ENCODE measurements at places on chromosomes 2 and 18.

DNA sequence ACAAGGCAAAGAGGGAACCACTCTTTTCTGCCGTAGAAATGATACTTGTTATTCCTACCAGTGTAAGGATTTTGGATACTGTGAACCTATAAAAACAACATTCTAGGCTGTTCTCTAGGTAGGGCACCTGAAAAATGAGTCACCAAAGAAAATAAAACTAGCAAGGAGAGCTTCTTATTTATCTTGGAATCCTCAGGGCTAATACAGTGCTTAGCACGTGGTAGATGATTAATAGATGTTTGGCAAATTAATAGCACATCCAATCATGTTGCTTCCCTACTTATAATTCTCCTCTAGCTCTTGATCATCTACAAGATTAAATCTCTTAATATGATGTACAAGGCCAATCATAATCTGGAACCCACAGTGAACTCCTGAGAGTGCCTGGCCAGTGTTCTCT, 73.1 kb downstream of the AAK1 start:
- DNase-seq, result no peak

DNA sequence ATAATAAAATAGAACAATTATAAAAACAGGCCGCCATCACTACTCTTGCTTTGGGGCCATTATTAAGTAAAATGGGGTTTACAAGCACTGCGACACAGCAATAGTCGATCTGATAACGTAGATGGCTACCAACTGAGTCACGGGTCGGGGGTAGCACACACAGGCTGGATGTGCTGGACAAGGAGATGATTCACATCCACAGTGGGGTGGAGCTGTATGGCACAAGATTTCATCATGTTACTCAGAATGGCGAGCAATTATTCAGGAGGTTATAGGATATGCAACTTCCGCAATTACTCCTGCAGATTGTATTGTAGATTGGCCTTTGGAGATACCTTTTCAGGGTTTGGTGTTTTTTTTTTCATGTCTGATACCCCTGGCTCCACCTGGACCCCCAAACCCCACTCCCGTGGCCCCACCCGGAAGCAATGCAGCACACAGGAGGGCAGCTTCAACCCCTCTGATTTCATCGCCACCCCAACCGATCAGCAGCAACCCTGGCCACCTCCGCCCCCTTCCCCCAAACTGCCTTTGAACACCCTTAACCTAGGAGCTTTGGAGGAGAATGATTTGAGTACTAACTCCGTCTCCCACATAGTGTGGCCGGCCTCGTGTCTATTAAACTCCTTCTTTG, 21.4 kb upstream of the MLPH start:
- DNase-seq, result peak; percentile 45

DNA sequence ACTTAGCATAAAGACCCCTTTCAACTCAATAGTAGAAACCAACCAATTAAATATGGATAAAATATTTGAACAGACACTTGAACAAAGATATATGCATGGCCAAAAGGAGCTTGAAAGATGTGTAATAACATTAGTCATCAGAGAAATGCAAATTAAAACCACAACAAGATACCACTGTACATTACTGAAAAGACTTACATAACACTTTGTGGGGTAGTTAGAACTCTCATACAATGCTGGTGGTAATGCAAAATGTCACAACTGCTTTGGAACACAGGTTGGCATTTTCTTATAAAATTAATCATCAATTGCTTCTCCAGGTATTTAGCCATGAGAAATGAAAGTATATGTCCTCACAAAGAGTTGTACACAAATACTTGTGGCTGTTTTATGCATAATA, 60.7 kb downstream of the TTC27 start:
- peak; percentile 23 for DNase-seq

- no peak for DNase-seq
Measured at GRCh38 chr2:25566094-25566493, 107.3 kb downstream of the DTNB start.

DNA sequence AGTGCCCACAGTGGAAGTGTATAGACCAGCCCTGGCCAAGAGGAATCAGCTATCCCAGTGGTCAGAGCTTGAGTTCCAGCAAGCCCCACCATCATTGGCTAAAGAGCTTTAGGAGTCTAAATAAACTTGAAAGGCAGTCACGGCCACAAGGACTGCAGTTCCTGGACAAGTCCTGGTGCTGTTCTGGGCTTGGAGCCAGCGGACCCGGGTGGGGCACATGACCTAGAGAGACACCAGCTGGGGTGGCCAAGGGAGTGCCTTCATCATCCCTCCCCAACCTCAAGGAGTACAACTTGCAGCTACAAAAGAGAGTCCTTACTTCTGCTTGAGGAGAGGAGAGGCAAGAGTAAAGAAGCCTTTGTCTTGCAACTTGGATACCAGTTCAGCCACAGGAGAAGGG, 439.8 kb upstream of the TMEFF2 start:
- no peak for DNase-seq

DNA sequence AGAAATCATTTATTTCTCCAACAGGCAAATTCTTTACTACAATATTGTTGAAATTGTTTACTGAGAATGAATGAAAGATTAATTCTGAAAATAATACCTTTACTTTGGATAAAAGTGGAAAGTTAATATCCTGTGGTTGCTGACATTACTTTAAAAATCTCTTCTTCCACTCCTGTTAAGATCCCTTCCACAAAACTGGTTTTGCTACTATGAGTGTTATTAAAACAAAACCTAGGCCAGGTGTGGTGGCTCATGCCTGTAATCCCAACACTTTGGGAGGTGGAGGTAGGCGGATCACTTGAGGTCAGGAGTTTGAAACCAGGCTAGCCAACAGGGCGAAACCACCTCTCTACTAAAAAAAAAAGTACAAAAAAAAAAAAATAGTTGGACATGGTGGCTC, 123.9 kb upstream of the CCDC150 start:
- DNase-seq, result no peak

DNA sequence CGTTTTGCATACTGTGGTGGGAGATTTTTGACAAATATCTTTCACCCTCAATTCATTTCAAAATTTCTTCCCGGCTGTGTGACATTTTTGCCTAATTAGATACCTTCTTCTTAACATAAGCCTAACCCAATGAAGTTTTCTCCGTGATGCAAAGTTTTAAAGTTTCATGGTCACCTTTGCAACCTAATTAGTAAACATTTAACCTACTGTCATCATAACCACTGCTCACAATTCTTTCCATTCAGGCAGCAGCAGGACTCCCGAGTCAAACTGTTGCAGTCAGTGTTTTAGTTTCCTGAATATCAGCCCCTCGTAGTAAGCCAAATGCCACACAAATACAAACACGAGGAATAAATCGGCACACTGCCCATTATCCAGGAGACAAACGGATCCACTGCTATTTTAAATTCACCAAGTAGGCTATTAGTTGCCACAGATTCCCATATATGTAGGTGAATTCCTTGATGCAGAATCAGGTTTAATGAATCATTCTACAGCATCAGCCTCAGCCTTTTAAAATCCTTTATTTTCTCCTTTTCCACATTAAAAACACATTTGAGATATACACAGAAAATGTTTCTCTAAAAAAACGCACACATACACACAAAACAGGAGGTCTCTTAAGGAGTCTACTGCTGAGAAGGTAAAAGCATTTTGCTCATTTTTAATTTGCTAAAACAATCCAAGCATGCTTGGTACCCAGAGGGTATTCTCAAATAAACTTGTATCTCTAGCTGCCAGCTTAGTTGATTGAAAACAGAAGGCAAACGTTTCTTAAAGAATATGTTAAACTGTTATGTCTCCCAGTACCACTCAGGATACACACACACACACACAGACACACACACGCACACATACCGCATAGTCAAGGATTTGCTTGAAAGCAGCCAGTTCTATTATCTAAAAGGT, 106.5 kb upstream of the KCTD1 start:
- no peak for DNase-seq

GRCh38 chr2:64214281-64215115, 70.3 kb upstream of the PELI1 start:
- no peak for DNase-seq

DNA sequence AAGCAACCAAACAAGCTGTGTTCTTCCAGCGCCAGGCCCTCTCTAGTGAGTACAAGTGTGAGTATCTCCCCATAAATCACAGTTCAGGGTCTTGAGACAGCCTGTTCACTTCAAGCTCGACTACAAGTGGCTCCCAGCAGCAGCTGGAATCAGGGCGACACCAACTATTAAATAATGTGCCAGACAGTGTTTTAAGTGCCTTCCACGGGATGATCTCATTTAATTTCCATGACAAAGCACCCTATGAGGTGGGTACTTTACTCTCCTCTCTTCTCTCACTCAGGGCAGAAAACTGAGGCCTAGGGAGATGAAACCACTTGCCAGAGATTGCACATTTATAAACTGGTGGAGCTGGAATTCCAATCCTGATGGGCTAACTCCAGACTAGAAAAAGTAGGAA, 2.6 kb upstream of the FAM136A start:
- DNase-seq, result no peak

DNA sequence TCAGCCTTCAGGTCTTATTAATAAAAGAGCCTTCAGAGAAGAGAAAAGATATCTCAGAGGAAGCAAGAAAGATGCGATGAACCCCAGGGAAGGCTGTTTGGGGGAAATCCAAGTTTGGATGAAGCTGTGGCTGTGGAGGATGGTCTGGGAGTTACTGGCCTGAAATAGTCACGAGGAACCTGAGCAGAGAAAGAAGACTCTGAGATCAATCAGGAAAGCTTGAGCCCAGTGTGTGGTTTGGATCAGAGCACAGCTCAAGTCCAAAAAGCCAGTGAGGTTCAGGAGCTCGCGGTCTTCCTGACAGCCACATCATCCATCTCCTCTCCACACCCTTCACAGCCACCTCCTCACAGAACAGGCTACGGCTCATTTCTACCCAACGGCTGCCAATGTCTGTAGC, 87.4 kb upstream of the SERPINE2 start:
- DNase-seq, result peak; percentile 54

DNA sequence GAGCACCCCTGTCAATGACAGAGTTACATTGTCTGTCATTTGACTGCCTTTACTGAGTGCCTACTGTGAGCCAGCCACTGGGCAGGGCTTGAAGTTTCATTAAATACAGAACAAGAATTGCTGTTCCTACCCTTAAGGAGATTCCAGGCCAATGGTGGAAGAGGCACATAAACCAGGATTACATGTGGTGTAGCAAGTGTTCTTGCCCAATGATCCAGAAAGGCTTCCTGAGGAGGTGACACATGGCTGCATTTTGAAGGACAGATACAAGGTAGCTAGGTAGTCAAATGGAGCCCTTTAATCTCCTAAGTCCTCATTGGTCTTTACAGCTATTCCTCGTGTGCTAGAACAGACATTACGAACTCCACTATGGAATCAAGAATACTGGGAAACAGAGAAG, 312.7 kb downstream of the ETAA1 start:
- DNase-seq, result no peak

DNA sequence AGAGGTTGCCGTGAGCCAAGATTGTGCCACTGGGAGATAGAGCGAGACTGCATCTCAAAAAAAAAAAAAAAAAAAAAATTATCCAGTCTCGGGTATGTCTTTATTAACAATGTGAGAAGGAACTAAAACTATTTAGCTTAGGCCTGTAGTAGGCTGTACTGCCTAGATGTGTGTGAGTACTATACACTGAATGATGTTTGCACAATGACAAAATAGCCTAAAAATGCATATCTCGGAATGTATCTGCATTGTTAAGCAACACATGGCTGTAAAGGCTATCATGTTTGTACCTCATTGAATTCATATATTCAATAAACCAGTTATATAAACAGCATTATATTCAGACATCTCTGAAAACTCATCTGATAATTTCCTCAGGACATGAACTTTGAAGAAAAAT, 191.2 kb upstream of the SESTD1 start:
- DNase-seq, result no peak

DNA sequence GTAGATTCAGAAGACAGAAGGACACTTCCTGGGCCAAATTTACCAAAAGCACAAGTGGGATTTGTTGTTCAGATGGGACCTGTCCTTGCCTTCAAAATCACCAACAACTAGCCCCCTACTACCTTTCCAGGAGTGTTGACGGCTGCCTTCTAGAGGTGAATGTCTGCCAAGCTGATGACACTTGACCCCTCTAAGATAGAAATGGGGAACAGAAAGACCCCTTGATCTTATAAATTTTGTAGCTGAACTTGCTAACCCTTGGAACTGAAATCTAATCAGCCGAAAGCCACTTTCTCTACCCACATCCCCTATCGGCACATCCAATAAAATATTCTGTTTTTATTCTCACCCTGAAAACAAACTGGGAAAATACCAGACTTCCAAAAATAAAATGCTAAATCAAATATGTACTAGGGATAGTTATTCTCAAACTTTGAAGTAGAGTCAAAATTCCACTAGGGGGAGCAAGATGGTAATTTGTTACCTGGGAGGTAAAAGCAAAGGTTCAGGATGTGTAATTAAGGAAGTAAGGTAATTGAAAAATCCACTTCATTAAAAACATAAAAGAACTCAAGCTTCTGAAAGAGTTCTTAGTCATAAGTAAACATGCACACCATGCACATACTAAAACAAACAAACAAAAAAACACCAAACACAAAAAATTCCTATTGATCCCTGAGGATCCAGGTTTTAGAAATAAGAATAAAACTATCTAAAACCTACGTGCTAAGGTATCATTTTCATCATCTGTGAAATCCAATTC, 119.2 kb downstream of the ANKRD44 start:
- DNase-seq, result peak; percentile 52

- DNase-seq, result no peak
Measured at GRCh38 chr2:232926431-232926939, 56.4 kb downstream of the SNORC start.

Measured in AG08395 (cell line).